ENCODE measurements at places on chromosomes 7 and 10.

- no peak for DNase-seq
These were observed 150.2 kb downstream of the HTR7 start for GRCh38 chr10:90707657-90708056.

- no peak for DNase-seq
These were observed 980 bp downstream of the TMEM26 start for GRCh38 chr10:61452151-61452651.

GRCh38 chr7:1131471-1132265 is 28.3 kb downstream of the ZFAND2A start:
- DNase-seq: no peak

DNA sequence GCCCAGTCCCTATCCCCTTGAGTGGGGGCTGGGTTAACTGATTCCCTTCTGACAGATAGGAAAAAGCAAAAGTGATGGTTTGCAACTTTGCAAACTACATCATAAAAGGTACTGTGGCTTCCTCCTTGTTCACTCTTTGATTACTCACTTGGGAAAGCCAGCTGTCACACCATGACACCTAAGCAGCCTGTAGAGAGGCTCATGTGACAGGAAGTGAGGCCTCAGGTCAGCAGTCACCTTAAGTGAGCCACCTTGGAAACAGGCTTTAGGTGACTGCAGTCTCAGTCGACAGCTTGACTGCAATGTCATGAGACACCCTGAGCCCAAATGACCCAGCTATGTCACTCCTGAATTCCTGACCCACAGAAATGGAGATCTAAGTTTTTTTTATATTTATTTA is 4.3 kb upstream of the CHCHD2 start:
- DNase-seq: no peak

DNA sequence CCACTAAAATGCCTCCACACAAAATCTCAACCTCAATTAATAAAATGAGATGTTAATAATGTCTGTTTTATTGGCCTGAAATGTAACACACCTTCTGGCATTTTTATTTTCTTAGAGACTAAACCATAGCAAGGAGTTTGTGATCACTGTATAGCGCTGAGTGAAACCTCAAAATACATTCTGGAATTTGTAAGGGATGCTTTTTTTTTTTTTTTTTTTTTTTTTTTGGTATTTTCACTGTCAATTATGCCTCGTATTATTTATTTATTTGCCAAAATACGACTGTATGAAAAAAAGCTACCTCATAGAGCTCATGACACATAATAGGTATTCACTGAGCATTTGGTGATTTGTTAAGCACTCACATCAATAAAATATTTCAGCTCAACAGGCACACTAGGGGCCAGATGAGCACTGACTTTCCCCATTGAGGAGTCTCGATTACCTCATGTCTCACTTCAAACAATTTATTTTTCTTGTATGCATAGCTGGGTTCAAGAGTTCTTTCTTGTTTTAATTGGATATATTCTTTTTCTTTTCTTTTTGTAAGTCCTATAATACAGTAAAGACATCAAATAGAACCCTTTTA is 36.5 kb downstream of the SEMA3C start:
- DNase-seq: no peak

DNA sequence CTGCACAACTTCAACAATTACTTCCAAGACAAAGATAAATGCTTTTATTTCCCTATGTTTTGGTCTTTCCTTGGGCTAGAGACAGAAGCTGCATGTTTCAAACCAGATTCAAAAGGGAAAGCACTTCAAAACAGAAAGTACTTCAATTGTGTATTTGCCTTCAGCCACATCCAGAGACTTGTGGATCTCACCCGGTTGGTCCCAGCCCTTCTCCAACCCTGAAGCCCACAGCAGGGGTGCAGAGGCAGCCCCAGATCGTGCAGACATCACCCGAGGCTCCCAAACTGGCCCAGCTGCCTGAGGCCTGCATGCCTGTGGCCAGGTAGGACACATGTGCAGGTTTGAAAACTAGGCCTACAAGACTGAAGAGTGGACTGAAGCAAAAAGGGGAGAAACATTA is 80.8 kb downstream of the ALOX5 start:
- DNase-seq: no peak

GRCh38 chr10:34814223-34814912 is 728 bp downstream of the PARD3 start:
- DNase-seq: no peak

DNA sequence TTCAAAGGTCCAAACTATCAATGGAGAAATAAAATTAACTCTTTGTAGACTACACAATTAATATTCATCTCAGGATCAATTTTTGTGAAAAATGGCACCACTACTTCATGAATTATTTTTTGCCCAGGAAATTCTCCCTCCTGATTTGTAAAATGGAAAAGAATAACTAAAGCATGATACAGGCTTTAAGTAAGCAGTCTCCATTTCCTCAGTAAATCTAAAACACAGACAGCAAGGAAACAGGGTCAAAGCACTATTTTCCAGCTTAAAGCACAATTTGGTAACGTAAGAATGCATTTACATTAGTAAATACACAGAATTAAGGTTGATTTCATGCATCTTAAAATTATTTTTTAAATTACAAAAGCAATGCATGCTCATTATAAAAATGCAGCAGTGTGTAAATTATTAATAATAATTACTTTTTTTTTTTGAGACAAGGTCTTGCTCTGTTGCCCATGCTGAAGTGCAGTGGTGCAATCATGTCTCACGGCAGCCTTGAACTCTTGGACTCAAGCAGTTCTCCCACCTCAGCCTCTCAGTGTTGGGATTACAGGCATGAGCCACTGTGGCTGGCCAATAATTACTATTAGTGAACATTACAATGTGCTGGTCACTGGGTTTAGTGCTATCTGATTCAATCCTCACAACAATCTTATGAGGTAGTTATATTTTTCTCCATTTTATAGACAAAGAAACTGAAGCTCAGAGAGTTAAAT is 26.1 kb upstream of the VCL start:
- DNase-seq: no peak

- no peak for DNase-seq
These were observed 39.4 kb downstream of the MMRN2 start for GRCh38 chr10:86918022-86918471.

DNA sequence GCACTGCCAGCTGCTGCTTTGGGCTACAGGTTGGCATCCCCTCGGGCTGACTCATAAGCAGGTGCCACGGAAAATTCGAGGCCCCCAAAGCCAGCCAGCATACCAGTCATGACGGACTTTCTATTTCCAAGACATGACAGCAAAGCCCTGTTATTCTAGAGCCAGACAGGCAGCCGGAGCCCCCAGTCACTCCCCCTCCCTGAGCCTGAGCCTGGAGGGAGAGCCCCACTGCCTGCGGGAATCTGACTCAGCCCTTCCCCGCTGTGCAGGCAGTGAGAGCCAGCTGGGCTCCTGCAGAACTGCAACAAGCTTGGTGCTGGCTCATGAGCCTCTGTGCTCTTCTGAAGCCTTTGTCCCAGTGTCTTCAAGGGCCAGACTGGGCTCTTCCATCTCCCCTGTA is 15.8 kb downstream of the BTBD16 start:
- no peak for DNase-seq

GRCh38 chr7:116315293-116315692 is 105.0 kb downstream of the TES start:
- DNase-seq: no peak

- no peak for DNase-seq
These were observed 191.8 kb upstream of the AOAH start for GRCh38 chr7:36916116-36916515.

- DNase-seq: no peak
These were observed 386.0 kb downstream of the HGF start for GRCh38 chr7:81383846-81384245.

DNA sequence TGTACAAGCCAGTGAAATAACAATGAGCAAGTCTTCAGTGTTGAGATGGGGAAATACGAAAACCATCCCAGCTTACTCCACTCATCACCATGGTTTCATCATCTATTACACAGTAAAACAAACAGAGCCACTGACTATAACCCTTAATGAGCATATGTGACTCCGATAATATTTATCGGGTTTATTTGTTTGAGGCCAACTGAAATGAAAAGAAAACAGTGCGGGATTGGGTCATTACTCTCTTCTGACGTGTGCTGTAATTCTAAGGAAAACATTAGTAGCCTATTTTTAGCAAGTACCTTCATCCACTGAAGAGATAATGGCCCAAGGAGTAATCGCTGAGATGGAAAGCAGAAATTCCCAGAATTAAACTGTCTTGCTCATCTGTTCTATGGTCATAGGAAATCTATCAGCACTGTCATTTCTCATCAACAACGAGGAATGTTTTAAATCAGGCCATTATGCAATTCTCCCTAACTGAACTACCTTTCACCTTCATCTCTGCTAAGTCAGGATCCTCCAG is 716.5 kb downstream of the INHBA start:
- no peak for DNase-seq

DNA sequence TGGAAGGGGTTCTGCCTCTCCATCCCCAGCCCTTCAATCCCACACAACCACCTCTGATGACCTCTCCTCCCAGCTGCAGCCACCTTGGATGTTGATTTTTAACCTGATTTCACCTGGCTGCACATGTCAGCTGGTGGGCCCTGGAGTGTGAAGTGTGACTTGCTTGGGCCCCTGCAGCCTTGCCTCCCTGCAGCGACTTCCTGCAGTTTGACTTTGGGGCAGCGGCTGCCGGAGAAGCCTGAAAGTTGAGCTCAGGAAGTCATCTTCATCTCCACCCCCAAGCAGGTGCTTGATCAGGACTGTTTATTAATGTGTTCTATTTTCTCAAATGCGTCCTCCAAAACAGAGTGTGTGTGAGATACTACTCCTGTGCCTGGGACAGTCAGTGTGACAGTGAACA is 675.2 kb upstream of the GALNT17 start:
- no peak for DNase-seq

DNA sequence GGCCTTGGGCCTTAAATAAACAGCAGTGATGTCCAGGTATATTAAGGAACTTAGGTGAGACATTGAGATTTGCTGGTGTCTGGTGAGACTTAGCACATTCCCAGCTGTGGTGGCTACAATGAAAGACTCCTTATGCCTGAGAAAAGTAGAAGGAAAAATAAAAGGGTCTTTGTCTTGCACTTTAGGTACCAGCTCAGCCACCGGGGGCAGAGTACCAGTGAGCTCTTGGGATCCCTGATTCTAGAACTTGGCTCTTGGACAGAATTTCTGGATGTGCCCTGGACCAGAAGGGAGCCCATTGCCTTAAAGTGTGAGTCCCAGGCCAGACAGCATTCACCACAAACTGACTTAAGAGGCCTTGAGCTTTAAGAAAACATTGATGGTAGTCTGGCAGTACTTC is 1038.7 kb downstream of the SORCS3 start:
- DNase-seq: no peak

DNA sequence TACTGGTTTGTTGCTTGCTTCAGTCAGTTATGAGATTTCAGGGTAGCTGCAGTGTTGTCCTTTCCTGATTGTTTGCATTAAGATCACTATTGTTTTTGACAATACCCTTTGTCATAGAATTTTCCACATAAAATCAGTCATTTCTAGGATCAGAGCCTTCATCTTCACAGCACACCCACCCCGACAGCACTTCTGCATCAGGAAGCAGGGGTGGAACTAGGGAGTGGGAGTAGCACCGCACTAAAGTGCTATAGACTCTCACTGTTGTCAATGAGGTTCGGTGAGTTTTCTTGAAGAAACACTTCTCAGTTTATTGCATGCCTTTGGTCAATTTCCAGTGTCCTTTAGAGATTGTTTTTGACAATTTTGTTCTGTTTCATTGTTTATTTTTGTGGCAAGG is 632.5 kb downstream of the AUTS2 start:
- no peak for DNase-seq

DNA sequence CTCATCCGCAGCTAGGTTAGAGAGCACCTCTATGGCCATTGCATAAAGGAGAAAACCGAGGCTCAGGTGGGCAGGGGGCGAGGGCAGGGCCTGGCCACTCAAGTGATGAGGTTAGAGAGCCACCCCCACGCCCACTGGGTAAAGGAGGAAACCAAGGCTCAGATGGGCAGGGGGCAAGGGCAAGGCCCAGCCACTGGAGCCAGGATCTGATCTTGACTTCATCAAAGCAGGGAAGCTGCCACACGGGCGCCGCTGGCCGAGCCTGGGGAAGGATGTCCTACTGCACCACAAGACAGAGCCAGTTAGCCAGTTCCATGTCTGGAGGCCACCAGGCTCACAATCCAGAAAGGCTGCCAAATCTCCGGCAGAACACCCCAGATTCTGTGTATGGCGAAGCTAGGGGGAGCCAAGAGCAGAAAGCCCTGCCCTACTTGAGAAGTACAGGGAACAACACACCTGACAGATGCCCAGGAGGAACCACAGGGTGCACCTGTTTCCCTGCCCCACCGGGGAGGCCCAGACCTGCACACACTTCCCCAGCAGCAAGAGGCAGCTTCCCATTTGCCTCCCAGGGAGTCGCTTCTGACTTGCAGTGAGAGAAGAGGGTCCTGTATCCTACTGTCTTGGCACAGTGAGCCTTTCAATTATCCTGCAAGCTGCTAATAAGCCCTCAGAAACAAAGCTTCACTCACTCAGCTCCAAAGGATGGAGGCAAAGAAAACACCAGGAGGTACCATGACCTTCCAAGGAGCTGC is 101.9 kb downstream of the TNS3 start:
- no peak for DNase-seq

DNA sequence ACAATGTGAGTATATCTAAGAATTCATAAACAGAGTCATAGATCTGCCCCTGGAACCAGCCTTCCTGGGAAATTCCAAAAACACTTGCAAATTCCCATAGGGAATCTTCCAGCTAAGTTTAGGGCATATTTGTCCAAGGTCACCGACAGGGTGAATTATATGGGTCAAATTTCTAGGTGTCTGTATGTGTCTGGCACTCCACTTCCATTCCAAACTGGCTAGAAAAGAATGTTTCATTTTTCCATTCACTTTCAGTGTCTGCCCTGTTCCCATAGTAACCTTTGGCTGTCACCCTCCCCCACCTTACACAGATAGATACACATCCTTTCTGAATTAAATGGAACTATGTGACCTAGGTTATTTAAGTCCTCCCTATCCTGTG is 230.9 kb downstream of the CREB5 start:
- no peak for DNase-seq

DNA sequence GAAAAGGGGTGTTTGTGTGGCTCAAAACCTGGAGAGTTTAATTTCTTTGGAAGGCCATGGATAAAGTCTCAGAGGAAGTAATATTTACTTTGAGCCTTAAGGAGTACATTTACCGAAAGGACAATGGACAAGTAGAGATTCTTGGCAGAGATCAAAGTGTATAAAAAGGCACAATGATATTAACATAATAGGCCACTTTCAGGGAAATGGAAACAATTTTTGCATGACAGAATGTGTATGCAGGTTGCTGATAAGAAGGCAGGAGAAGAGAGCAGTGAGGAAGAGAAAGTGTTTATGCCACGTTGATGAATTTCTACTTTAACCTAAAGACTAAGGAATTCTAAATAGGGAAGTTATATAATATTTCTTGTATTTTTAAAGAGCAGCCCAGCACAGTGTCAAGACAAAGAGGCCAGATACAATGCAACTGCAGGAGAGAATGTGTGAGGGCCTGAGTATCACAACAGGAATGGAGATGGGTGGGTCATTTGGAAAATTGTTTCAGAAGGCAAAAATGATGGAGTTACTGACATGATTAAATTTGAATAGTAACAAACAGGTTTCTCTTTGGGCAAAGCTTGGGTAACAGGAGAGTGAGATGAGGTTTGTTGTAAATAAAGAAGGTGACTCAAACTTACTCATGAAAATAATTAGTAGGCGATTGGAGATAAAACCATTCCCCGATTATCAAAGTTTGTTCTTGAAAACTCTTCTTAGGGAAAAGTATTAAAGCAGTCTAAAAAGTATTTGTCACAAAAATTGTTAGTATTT is 84.1 kb downstream of the THSD7A start:
- no peak for DNase-seq

- DNase-seq: no peak
These were observed 73.4 kb upstream of the CTBP2 start for GRCh38 chr10:125233726-125234125.

Data from NCI-H1694 (cell line).